Stimulated activated CD8-positive, alpha-beta memory T cell treated with anti-CD3 and anti-CD28 coated beads, Interleukin-4, amount 100 ng/mL, for 1 hour (primary cell): ENCODE measurements at places on chromosomes 3 and 15.

- no peak for DNase-seq
These were observed 35.0 kb downstream of the RFTN1 start for GRCh38 chr3:16478516-16478915.

GRCh38 chr3:21017115-21017852 lies 733.7 kb downstream of the ZNF385D start:
- DNase-seq: no peak

- DNase-seq: no peak
These were observed 75.8 kb downstream of the STXBP5L start for GRCh38 chr3:120983841-120984240.

- no peak for DNase-seq
These were observed at the start of gene EFCC1 for GRCh38 chr3:129001101-129001805. Gene EFCC1 (plus strand): TSS chr3:129001304. CDS start chr3:129001629, 325 bp downstream.

GRCh38 chr3:89227218-89227617 lies 119.8 kb downstream of the EPHA3 start:
- no peak for DNase-seq

GRCh38 chr3:71238355-71238757 lies 345.2 kb downstream of the FOXP1 start:
- DNase-seq: no peak

- DNase-seq: no peak
These were observed 27.0 kb downstream of the ADIPOQ start for GRCh38 chr3:186869253-186870100.

DNA sequence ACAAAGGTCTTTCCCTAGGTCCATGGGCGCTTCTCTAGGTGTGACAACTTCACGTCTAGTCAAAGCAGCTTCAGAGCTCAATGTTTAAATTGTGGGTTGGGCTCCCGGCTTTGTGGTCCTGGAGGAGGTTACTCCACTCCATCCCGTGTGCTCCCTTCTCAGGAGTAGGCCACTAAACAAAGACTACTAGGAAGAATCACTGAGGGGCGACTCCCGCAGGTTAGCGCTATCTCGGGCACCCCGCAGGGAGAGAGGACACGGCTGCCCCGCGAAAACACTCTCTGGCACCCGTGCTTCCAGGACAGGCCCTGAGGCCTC lies 500 bp downstream of the PARP6 start:
- DNase-seq: peak; percentile 5
